ENCODE measurements at places on chromosomes 6 and 20.

- DNase-seq: no peak
Observed at GRCh38 chr6:7859591-7859990, 51.0 kb downstream of the TXNDC5 start.

DNA sequence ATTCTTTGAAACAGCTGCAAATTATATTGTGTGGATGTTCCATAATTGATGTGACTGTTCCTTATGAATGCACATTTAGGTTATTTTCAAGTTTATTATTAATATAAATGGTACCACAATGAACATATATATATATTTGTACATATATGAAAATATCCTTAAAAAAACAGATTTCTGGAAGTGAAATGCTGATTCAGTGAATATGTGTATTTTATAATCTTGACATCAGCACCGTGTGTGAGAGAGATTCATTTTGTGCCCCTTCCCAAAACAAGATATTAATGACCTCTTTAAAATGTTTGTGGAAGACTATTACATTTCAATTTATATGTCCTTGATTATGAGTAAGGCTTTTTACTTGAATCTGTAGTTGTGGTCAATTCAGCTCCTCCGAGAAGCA, 75.7 kb upstream of the PTPRT start:
- DNase-seq: no peak

DNA sequence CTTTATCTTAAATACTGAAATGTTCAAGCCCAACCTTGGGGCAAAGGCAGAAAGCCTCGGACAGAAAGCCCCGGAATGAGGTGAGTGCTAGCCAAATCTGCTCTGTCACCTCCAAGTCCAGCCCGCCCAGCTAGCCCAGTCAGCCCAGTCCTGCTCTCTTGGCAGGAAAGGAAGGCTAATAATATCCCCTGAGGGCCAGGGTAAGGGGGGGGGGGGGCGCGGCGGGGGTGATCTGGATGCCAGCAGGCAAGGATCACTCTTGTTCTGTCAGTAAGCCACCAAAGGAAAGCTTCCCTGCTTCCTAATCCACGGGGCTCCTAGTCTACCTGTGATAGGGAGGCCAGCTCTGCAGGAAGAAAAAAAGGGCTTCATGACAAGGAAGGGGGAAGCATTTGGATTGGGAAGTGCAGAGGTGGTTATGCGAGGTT, 1.1 kb downstream of the NDRG3 start:
- DNase-seq: no peak

DNA sequence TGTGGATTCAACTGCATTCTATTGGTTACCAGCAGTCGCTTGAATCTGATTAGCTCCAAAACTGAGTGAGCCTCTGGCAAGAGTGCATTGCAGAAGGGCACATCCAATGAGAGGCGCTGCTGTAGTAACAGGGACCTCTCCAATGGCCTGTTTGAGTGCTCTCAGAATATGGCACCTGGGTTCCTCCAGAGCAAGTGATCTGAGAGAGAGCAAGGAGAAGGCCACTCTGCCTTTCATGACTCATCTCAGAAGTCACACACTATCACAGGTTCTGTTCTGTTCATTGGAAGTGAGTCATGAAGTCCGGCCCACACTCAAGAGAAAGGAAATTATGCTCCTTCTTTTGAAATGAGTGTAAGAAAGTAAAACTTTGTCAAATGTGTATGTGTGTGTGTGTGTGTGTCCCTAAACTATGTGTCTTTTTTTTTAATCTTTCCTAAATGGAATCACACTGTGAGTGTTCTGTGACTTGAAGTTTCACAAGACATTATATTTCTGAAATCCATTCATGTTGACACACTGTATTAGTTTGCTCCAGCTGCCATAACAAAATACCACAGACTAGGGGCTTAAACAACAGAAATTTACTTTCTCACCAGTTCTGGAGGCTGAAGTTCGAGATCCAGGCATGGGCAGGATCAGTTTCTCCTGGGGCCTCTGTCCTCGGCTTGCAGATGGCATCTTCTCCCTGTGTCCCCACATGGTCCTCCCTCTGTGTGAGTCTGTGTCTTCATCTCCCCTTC, 138.3 kb upstream of the CDYL start:
- no peak for DNase-seq

DNA sequence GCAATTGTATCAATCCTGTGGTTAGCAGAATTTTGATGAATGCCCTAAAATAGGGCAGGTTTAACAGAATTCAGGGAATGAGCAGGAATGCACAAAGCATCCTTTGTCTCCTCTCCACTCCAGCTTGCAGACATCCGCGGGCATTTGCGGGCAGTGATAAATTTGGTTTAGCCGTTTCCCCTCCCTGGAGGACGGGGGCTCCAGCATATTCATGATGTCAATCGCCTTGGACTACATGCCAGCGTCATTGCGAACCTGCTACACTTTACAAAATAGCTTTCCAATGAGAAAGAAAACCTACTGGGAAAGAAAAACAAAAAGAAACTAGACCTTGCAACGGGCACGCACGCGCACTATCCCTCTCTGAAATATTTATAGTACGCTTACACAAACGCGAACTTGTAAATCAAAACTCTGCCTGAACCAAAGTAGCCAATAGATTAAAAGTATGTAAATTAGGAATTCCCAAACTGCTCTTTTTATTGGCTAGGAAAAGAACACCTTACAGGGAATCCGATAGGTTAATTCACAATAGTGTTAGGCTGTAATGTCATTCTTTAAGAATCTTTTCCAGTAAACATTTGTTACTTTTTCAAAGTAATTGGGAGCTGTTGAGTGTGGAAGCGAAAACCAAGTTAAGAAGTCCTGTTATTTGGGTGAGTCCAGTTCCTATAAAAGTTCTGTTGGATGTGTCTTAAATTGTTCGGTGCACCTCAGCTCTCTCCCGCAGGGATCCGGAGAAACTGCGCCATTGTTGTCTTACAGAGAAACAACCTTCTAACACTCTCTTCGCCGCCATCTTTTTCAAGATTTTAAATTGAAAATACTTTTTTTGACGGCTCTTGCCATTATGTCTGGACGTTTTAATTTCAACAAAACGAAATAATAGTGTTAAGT, 136.7 kb downstream of the HFE start:
- no peak for DNase-seq

DNA sequence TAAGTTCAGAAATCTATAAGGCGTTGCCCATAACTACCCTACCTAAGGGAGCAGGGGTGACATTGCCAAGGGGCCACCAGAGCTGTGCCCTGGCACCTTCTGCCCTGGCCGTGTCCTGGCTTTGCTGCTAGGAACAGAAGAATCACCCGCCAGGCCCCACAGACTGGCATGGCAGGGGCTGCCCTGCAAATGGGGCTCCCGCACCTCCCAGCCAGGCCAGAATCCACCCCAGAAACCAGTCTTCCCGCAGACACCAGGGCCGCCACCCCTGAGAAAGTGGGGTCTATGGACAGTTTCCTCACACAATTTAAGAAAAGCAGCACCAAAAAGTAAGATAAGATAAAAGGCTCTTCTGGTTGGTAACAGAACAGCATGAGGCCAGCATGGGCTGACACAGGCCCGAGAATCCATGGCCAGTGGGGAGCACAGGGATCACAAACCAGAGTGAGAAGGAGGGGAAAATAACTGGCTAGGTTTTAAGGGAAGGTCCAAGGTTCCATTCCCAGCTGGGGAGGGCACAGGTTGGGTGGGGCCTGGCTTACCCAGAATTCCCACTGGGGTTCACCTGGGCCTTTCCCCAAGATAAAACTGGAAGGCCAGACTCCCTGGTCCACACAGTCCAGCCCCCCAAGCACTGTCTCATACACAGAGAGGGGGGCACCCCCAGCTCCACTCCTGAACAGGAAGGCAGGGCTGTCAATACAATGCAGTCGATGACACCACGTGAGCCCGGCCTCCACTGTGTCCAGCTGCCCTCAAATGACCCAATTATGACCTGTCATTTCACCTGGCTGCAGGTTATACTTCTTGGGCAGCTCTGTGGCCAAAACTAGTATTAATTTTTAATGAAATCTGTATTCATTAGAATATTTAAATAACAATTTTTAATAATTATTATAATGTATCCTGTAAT, 59.4 kb downstream of the PYGB start:
- no peak for DNase-seq

- DNase-seq: no peak
Observed at GRCh38 chr20:458776-459175, 3.6 kb downstream of the TBC1D20 start.

DNA sequence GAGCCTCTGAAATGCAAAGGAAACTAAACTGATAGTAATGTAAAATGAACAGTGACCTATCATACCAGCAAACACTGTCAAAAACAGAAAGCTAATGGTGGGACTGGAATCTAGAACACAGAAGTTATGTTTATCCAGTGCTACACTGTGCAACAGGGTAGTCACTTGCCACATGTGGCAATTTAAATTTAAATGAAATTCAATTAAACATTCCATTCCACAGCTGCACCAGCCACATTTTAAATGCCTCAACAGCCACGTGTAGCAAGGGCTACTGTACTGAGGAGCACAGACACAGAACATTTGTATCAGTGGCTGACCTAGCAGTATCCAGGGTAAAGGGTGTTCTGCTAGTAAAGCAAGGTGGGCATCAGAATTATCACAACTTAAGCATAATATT, 5.6 kb upstream of the POLR1H start:
- DNase-seq: no peak

- peak; percentile 100 for DNase-seq
Observed at GRCh38 chr20:35615667-35616464, at the start of gene SPAG4. Gene SPAG4, plus strand, starts transcription at chr20:35615829. Its CDS starts 175 bp downstream, at chr20:35616004.

GRCh38 chr6:10662742-10663141, 31.7 kb downstream of the C6orf52 start:
- no peak for DNase-seq

GRCh38 chr6:149026530-149026942, 279.7 kb downstream of the UST start:
- no peak for DNase-seq

DNA sequence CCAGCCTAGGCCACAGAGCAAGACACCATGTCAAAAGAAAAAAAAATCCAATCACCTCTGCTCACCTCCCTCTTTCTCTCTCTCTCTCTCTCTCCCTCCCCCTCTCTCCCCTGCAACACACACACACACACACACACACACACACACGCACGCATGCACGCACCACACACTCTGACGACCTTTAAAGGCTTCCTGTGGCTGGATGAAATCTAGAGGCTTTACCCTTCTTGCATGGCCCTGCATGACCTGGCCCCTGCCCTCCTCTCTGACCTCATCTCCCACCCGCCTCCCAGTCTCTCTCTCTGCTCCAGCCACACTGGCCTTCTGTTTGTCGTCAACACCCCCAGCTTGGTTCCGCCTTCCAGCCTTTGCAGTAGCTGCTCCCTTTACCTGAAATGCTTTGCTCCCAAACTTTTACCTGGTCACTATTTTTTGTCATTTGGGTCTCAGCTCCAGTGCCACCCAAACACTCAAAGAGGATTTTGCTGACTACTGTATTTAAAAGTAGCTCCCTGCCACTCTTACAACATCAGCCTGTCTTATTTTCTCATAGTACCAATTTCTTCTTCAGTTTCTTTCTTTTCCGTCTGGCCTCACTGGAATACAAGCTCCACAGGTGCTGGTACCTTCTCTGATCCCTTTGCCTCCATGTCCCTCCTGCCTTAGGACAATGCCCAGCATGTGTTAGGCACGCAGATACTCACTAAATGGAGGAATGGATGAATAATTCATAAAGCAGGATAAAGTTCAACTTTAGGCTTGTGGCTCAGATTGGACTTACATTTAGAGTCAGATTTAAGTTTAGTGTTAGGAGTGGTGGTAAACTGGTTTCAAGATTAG, 4.3 kb upstream of the LTA start:
- no peak for DNase-seq

DNA sequence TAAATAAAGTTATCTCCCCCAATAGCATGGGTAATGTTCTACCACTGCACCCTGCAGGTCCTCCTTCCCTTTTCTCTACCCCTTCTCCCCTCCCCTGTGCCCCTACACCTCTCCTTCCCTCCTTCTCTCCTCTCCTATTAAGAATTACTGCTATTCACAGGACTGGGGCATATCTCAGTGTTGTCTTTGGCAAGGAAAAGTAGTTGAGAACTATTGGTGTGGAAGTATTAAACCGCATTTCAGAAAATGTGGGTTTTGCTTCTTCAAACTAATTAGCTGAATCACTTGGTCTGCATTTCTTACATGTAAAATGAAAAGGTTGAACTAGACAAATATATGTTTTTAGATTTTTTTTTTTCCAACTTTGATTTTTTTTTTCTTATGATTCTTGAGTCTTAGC, 296.3 kb downstream of the CDKAL1 start:
- no peak for DNase-seq

- DNase-seq: no peak
Observed at GRCh38 chr6:153957394-153957793, 81.6 kb upstream of the OPRM1 start.

- no peak for DNase-seq
Observed at GRCh38 chr6:5425267-5425666, 164.0 kb downstream of the FARS2 start.

DNA sequence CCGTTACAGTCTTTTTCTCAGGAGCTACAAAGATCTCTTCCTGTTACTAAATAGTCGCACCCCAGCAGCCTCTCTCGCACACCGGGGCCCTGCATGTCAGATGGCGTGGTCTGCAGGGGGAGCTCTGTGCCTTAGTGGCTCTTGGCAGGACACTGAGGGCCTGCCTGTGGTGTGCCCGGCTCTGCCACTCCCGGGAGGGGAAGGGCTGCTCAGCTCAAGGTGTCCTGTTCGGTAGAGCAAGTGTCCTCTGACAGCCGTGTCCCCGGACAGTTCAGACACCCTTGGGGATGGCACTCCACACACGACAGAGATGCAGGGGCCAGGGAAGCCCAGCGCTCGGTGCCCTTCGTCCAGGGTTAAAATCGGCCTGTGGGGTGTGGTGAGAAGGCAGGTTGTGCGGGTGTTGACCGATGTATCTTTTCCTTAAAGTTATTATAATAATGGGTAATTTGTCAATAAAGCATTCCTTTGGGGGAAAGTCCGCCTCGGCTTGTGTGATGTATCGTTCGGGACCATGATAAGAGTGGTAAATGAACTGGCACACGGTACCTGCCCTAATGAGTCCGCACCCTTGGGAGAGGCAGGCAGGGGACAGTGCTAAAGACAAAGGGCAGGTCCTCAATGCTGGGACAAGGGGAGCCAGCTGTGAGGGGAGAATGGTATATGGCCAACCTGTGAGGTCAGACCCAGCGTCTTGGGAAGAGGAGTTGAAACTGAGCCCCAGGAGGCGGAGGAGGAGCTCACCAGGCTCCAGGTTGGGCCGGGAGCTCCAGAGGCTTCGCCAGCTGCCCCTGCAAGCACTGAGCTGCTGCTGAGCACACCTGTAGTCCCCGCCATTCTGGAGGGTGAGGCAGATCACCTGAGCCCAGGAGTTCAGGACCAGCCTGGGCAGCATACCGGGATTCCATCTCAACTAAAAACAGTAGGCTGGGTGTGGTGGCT, 3.6 kb upstream of the DNAJC5 start:
- no peak for DNase-seq

DNA sequence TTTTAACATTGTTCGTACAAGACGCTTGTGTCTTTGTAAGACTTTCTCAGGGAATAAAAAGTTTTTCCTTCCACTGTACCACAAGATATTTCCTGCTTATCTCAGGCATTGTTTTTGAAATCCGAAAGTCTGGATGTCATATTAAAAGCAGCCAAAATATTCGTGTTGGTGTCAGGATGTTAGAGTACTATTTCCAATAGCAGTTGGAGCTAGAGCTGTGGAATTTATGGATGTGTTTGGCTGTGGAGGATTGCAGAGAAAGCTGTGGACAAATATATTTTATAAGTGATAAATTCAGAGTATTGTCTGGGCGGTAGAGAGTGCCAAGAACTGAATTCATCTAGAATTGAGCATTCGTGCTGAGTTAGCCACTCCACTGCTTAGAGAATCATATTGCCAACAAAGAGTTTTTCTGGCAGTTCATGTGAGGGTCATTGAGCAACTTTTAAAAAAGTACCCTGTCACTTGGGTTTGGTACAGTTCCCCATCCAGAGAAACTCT, 57.7 kb downstream of the ZDHHC14 start:
- DNase-seq: no peak

- DNase-seq: no peak
Observed at GRCh38 chr6:128161263-128161662, 260.4 kb upstream of the THEMIS start.

All from stimulated activated CD8-positive, alpha-beta memory T cell treated with anti-CD3 and anti-CD28 coated beads, Interleukin-7, amount 100 ng/mL, for 1 hour (primary cell).